ENCODE measurements at places on chromosomes 5 and 9.

- DNase-seq = no peak
Observed at GRCh38 chr9:112075009-112075378, 100.1 kb downstream of the SUSD1 start.

DNA sequence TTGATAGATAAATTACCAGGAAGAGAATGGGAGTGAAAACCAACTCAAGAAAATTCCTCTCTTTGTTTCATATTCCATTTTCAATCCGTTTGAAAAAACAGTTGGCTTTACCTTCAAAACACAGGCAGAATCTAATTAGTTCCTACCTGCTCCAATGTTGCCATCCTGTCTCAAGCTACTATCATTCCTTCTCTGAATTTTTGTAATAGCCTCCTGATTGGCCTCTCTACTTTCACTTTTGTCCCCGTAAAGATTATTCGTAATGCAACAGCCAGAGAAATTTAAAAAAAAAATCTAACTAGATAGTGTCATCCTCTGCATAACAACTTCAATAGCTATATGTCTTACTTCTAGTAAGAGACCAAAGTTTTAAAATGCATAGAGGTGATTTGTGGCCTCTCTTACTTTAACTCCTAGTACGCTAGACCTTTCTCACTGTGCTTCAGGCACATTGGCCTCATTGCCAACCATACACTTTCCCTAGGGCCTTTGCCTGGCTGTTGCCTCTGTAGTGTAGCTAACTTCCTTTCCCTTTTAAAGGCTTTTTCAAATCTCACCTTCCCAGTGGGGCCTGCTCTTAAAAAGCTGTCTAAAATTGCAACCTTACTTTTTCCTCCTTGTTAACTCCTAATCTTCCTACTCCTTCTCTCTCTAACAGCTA is 311.3 kb upstream of the GRIN3A start:
- no peak for DNase-seq

DNA sequence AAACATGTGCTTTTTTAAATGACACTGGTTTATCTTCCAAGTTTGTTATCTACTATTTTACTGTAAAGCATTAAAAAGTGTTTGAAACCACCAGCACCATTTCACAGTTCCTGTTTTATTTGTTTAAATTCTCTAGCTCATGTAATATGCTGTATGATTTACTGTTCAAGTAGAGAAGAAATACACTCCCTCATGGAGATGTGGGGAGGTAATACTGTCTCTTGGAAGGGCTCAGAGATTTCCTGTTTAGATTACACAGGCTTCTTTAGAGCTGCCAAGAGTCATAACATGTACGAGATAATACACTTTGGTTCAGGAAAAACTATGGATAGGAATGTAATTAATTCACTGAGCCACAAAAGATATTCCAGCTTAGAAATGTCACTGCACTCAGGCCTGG is 135.0 kb upstream of the CCDC152 start:
- DNase-seq = no peak

DNA sequence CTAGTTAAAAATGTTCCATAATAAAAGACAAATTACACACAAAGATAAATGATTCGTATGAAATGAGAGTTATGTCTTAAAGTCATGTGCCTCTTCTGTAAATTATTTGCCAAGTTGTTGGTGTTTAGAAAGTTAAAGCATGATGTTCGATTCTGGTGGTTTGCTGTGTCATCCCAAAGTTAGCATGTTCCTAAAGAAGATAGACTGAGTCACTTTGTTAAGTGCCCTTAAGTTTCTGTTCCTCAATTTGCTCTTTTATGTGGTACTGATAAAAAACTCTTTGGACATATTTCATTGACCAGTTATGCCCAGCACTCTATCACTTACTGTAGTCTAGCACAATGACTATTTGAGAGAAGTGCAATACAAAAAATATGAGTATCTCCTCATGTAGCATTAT is 366.9 kb upstream of the ZNF608 start:
- no peak for DNase-seq

DNA sequence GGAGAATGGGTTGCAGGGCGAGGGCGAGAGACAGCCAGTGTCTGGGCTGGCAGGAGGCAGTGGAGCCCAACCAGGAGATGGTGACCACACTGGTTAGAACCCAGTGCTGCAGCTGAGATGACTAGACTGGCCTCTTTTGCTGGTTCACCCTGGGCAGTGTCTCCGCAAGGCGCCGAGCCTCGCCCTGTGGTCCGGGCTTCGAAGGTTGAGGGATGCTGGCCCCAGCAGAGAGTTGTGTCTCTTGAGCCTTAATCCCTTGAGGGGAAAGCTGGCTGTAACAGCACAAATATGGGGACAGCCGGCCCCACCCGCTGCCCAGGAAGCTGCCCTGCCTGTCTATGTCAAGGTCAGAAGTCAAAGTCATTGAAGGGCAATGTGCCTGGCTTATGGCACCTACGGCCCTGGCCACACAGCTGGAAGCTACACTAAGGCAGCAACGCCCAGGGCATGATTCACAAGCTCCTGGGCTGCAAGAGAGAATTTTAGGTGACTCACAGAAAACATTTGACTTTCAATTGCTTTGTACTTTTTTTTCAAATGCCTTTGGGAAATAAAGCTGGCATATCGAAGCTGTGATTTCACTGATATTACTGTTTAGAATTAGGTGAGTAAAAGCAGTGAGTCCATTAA is 33.3 kb downstream of the NKX2-5 start:
- DNase-seq = no peak

GRCh38 chr9:78044189-78044588 is 12.6 kb upstream of the GNAQ start:
- no peak for DNase-seq
